Lower leg skin (tissue), 4 donors: ENCODE measurements at places on chromosomes 5 and 9. TPM values are rescaled to one million over a fixed set of nuclear protein-coding genes. Genes with fewer than 3 reads are reported as not detected.

Gene UGT3A1
- not detected for total RNA-seq

Gene NR2F1-AS1
- 1.7 TPM for total RNA-seq

- DNase-seq: no peak
Observed at GRCh38 chr5:136037001-136037705, 8.4 kb downstream of the TGFBI start.

GRCh38 chr9:78004478-78005229 lies 27.0 kb downstream of the GNAQ start:
- DNase-seq: no peak
